ENCODE measurements at places on chromosomes 2 and 18.
A peak's percentile ranks its signal among the peaks of the same experiment; 100 is the strongest.

GRCh38 chr2:149744865-149745264 lies 157.3 kb upstream of the MMADHC start:
- peak; percentile 62 for DNase-seq

DNA sequence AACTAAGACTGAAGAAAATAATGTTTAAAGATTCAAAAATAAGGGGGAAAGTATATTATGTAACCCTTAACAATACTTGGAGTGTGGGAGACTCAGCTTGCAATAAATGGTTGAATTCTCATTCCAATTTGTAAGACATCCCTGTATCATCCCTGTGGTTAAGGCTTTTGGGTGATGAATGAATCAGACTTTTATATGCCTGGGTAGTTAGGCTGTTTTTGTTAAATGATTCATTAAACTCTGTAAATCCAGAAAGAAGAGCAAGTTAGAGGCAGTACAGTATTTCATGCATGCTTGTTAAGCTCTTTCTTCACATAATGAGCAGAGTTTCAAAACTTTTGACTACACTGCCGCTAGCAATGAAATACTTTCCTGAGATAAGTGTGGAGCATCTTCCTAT lies 948.8 kb downstream of the SOCS6 start:
- DNase-seq: no peak

DNA sequence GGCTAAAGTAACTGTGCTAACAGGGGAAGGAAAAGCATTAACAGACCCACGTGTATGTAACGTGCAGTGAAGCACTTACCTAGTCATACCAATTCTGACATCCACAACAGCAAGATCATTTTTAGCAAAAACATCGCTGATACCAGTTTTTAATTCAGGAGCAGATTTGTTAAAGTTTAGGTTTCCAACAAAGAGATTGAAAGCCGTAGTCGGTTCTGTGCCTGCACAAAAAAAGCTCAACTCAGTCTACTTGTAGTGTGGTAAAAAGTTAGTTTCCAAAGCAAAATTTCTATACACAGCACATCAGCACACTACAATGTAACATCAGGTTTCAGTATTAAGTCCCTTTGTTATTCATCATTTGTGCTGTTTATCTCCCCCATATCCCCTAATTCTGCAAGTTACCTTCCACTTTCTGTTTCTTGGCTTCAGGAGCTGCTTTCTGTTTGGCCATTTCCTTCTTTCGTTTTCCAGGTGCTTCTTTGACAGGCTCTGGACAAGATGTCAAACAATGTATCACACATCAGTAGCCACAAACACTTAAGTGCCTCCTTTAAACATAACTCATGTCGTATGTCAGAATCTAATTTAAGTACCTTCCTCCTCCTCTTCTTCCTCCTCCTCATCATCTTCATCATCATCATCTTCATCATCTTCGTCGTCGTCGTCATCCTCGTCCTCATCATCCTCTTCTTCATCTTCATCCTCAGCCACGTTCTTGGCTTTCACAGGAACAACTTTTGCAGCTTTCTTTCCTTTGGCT lies 4.0 kb downstream of the NCL start:
- DNase-seq: no peak

DNA sequence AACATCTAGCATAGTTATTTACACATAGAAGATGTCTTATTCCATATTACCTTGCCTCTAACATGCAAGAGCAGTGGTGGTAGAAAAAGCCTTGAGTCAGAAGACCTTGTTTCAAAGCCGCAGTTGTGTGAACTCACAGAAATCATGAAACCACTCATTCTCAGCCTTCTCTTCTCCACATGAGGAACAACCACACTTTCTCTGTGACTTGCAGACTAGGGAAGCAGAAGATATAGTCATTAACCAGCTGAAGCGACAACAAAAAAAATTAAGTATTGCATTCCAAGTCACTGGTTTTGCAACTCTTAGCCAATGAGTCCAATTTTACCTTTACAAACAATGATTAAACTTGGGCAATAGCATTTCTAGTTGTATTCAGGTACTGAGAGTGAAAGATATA lies 19.0 kb downstream of the TWSG1 start:
- no peak for DNase-seq

- no peak for DNase-seq
Measured at GRCh38 chr2:120776649-120777048, 41.0 kb downstream of the GLI2 start.

- peak; percentile 79 for DNase-seq
Measured at GRCh38 chr2:187982668-187983067, 309.0 kb upstream of the GULP1 start.

All from cardiac fibroblast (primary cell).